ENCODE measurements at places on chromosomes 16 and 17.

DNA sequence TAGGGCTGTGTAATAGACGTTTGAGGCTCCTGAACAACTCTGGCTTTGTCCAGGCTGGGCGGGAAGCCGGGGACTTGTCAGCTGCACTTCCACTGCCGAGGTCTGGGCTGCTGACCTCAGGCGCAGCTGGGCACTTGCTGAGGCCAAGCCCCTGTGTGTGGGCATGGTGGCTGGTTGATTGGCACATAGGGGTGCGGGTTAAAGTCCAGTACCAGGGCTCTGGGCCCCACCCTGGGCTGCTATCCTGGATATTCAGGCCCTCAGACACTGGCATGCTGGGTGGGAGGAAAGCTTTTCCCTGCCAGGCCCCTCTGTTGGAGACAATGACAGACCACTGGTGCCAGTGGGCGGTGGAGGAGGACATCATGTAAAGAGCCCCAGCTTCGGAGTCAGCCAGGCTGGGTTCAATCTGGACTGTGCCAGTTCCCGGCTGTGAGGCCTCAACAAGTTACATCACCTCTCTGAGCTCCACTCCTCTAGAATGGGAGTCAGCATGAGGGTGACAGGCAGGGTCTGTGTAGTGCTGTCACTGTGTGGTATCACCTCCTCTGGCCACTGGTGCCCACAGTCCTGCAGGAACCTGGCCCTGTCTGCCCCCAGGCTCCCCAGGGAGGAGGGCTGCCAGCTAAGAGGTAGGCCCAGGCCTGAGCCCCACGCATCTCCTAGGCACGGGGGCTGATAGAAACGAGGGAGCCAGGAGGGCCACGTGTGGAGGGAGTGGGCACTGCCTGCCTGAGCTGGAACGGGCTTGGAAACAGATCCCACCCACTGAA is 42.5 kb downstream of the PSME3IP1 start:
- no peak for DNase-seq

- no peak for DNase-seq
Observed at GRCh38 chr17:21528031-21528695, 152.0 kb downstream of the KCNJ12 start.

GRCh38 chr16:25914357-25914962 is 222.7 kb downstream of the HS3ST4 start:
- no peak for DNase-seq

DNA sequence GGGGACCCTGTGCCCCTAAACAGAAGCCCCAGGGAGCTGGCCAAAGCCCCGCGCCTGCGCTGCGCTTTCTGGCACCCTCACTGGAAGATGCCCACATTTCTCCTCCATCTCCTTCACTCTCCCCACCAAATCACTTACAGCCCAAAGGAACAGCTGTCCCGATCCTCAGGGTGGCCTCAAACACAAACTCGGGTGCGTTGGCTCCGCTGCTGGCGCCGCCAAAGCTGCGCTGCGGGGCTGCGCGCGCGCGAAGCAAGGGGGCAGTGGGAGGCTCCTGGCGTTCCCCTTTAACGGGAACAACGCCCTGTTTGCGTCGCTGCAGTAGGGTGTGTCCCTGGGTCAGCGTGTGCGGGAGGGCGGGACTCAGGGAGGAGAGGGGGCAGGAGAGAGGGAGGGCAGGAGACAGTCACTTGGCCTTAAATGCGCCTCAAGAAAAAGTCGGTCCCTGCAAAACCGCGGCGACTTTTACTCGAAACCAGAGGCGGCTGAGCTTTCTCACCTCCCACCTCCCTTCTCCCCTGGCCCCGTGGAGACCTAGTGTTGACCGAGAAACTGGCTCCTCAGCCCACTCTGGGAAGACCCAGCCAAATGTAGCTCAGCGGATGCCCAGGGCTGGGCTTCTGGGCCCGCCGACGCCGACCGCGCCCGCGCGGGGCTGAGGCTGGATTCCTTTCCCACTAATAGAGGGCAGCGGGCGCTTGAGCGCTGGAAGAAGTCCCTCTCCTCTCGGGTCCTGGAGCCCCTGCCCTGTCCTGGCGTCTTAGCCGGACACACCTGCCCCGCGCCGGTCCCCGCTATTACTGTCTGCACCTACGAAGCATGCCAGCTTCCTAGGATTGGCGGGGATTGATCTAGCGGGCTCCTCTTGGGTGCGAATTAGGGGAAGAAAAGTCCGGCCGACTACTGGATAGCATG is 2.6 kb downstream of the PMP22 start:
- peak; percentile 90 for DNase-seq

- DNase-seq = no peak
Observed at GRCh38 chr16:15538507-15538906, 104.1 kb downstream of the BMERB1 start.

GRCh38 chr17:64420143-64420670 is 28.7 kb upstream of the MILR1 start:
- no peak for DNase-seq

- peak; percentile 45 for DNase-seq
Observed at GRCh38 chr17:6551869-6552531, 4.4 kb downstream of the PITPNM3 start.

DNA sequence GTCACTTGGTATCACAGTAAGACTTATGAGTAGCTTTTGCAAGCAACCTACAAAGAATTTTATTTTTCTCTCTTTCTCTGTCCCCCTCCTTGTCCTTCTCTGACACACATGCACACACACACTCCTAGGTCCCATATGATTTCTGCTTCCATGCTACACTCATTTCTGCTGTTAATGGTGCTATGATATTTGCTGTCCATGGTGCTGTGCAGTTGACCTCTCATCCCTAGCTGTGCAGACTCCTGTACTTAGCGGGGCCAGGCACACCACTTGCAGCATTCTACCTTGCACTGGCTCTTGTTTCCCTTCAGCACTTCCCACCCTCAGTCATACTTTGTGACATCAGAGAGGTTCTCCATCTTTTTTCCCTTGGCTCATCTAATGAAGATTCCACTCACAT is 158.9 kb upstream of the CNTNAP4 start:
- no peak for DNase-seq

GRCh38 chr16:7755347-7755882 is 422.8 kb downstream of the RBFOX1 start:
- DNase-seq = no peak

DNA sequence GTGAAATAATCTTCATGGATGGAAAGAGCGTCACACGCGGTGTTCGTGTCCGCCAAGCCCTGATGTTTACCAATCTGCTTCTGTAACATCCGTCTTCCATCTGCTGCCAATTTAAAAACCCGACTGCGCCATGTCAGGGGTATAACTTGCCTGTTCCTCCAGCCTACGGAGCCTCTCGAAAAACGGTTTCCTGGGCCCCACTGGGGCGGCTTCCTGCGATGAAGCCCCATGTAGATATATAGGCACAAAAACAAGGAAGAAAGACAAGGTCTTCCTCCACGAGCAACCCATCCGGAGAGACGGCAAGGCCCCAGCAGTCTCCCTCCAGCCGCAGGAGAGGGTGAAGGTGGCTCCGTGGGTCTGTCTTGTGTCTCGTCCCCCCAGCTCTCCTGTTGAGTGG is at the start of gene PTX4:
TSS of gene PTX4 (minus strand) at position 326 of the 400 bp plus-strand sequence. CDS start at position 291, 35 bp downstream.
- no peak for DNase-seq

DNA sequence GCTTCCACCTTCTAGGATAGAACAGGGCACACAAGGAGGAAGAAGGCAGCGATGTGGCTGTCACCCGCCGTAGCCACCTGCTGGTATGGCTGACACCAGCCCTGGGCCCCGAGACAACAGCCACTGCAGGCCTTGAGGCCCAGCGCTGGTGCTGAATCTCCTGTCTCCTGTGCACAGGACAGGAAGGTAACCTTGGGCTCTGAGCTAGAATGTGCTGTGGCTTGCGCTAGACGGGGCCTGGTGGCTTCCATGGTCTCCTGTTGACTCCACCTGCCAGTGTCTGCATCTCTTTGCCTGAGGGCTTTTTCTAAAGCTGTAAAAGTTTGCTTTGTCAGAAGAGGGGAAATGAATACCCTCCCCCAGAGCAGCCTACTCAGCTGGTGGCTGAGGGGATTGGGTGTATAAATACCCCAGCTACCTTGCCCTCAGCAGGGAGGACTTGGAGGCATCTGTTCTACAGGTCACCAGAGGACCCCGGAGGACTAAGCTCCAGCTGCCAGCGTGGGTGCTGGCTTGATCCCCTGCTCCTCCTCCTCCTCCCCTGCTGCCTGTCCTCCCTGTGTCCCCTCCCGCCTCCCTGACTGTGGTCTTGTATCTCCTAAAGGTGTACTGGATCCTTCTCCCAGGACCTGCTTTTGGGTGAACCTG is 76.1 kb upstream of the SDK2 start:
- DNase-seq = no peak

GRCh38 chr17:43118679-43119615 is 6.2 kb downstream of the BRCA1 start:
- DNase-seq = no peak

DNA sequence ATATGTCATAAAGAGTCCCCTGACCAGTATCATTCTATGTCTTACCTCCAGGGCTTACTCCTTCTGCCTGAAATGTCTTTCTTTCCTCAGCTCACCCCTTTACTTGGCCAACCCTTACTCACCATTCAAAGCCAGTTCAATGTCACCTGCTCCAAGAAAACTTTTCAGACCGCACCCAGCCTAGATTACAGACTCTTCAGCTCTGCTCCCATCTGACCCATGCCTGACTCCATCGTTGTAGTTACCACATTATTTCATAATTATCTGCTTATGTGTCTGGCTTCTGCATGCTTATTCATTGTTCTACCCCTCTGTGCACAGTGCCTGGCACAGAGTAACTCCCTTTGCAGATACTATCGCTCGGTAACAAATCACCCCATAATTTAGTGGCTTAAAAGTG is 62.5 kb upstream of the TOB1 start:
- no peak for DNase-seq

GRCh38 chr17:56678249-56679114 is 85.0 kb downstream of the NOG start:
- DNase-seq = no peak

GRCh38 chr17:65558683-65559460 is 2.6 kb downstream of the AXIN2 start:
- DNase-seq = peak; percentile 37

DNA sequence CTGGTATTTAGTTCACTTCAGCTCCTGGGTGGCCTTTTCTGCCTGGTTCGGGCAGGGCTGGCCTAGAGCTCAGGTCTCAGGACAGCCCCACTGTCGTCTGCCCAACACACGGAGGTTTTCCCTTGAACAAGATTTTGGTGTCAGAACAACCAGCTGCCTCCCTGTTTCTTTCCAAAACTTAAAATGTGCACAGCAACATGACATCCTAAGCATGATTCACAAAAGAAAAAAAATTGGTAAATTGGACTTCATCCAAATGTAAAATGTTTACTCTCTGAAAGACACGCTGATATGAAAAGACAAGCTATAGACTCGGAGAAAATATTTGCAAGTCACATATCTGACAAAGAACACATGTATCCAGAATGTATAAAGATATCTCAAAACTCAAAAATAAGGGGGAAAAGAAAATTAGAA is 197.8 kb upstream of the CHMP6 start:
- DNase-seq = no peak

GRCh38 chr17:41705271-41705991 is 6.7 kb upstream of the GAST start:
- DNase-seq = peak; percentile 71

DNA sequence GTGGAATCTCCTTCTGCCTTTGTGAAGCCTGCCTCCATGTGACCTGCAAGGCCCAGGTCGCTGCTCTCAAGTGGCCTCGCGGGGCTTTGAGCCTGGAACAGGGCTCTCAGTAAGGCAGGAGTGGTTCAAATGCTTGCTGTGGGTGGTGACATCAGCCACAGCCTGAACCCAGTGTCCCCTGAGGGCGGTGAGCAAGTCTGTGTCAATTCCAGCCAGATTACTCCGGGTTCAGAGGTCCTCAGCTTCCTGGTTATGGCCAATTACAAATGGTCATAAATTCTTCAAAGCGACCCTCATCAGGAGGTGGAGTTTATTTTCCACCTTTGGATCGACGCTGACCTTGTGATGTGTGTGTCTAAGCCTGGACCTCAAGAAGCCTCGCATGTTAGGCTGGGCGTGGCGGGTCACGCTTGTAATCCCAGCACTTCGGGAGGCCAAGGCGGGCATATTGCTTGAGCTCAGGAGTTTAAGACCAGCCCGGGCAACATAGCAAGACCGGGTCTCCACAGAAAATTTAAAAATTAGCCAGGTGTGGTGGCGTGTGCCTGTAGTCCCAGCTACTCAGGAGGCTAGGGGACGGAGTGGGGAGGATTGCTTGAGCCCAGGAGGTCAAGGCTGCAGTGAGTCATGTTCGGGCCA is 17.3 kb downstream of the LGALS3BP start:
- no peak for DNase-seq

DNA sequence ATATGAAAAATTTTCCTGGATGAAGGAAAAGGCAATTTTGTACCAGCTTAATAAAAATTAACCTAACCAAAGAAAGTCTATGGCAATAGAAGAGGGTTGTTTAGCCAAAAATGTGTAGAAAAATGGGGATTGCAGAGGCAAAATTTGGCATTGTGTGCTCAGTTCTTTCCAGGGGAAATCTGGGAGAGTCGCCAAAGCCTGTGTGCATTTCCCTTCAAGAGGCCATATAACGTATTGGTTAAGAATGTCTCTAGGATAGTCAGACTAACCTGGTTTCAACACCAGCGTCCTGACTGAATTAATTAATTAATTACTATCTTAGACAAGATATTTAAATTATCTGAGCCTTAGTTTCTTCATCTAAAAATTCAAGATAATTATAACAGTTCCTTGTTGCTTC is 44.8 kb upstream of the HLF start:
- DNase-seq = no peak

DNA sequence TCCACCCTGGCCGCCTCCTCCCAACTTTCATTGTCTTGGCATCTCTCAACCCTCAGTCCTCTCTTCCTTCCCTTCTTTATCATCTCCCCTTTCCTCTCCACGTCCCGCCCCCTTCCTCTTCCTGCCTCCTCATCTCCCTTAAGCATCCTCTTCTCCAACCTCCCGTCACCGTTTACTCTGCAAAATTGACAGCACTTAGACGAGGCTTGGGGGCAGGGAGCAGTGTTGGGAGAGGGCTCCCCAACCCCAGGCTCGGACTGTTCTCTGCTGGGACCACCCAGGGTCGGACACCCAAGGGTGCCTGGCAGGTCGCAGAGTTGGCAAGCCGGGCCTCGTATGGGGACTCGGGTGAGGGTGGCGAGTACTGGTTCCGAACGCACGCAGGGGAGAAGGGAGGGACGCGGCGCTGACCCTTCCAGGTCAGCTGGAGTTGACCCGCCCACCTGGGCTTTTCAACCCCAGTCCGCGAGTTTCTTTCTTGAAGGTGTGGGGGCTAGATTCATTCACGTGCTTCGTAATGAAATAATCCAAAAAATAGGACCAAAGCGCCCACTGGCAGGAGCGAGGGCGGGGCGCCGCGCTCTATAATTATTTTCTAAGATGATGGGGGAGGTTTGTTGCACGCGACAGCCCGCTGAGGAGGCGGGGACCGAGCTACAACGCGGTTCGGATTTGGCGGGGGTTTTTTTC is 775 bp upstream of the PAGR1 start:
- DNase-seq = peak; percentile 72

Measured in ovary (tissue), 10 donors.